Esophagus muscularis mucosa (tissue), 4 donors: ENCODE measurements at places on chromosomes 3 and 15. TPM values are rescaled to one million over a fixed set of nuclear protein-coding genes. Genes with fewer than 3 reads are reported as not detected.

DNA sequence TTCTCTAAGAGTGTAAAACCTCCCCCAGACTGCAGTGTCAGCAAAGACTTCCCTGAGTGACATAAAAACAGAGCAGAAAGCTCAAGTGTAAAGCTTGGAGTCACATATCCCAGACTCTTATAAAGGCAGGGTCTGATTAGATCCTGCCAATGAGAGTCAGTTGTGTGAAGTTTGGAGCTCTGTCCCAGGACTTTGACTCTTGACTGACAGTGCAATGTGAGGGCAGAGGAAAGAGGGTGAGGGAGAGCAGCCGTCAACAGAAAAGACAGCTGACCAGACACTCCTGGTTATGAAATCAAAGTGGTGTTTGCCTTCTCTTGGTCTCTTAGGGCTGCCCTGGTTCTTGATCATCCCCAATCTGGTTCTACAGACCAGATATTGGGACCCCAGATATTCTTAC is 393.2 kb downstream of the ERC2 start:
- H3K27me3 ChIP-seq, result no peaks in the 10 kb centered on the region
- H3K4me3 ChIP-seq, result no peak overlapping the region
- no peaks in the 10 kb centered on the region for H3K36me3 ChIP-seq
- H3K27ac ChIP-seq, result no peak overlapping the region
- DNase-seq, result no peak
- no peaks in the 10 kb centered on the region for H3K4me1 ChIP-seq

The RHOV gene
- total RNA-seq, result not detected

DNA sequence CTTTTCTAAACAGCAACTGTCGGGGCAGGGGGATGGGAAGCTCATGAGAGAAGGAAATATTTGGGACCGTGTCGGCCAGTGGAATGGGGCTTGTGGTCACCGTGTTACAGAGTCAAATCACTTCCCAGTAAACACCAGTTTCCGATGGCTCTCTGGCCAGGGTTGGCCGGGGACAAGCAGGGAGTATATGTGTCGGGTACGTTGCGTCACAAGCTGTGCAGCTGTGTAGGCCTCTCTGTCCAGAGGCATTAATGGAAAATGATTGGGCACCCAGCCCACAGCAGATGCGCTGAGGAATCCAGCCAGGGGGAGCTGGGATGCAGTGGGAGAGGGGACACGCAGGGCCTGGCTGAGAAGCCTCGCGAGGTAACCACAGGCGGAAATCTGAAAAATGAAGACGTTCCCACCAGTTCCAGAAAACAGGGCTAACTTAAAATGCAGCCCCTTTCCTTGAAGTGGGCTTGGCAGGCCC is 15.8 kb upstream of the ALDH1A3 start:
- peaks cover 9% of the 10 kb centered on the region for H3K4me1 ChIP-seq
- H3K4me3 ChIP-seq, result no peak overlapping the region
- no peaks in the 10 kb centered on the region for H3K36me3 ChIP-seq
- peak overlapping the region; percentile 18 for H3K27ac ChIP-seq

DNA sequence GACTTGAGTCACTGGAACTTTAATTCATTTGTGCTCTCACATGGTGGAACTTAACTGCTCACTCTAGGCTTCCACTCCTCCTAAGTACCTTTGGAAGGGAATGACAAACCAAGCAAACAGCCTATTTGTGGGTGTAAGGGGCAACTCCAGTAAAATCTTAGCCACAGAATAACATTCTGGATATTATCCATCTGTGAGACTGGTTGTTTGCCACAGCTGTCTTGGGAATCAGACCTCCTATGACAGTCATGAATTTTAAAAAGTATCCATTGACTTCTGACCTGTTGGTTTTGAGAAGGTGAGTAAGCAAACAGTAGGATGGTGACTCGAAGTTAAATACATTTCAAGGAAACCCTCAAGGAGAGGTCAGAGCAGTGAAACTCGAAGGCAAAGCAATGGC is 147.3 kb upstream of the CDIN1 start:
- H3K27me3 ChIP-seq, result no peaks in the 10 kb centered on the region
- DNase-seq, result no peak
- no peaks in the 10 kb centered on the region for H3K36me3 ChIP-seq
- no peak overlapping the region for H3K27ac ChIP-seq
- H3K4me1 ChIP-seq, result no peaks in the 10 kb centered on the region
- H3K4me3 ChIP-seq, result no peak overlapping the region

DNA sequence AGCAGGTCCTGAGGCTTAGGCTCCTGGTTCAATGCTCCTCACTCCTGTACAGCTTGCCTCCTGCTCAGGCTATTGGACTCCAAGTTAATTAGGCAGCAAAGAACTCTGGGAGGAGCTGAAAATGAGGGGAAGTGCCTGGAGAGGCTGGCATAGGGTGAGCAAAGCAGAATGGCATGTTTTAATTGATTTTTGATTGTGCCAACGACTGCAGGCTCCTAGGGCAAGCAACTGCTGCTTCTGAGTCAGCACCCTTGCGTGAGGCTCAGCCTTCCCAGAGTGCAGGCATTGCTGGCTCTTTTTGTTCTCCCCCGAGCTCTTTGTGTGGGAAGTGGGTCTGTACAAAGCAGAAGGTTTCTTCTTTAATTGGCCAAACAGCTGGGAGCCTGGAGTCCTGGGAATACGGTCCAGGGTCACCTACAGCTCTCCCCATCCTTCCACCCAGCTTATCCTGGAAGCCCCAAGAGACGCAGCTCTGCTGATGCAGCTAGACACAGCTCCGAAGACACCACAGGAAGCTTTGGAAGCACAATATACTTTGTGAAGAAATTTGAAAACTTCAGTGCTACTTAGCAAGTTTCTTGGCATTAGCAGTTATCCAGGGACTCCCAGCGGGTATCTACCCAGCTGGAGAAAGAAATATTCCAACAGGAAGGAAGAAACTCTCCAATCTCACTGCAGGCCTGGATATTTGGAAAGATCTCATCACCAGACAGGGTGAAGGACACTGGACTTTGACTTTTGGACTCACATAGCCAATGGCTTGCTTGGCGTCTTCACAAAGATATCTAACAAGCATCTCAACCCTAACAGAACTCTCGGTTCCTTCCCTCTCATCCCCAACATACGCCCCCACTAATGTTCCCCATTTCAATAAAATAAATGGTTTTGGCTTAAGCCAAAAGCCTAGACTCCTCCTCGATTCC is 76.8 kb downstream of the BDH1 start:
- no peaks in the 10 kb centered on the region for H3K4me1 ChIP-seq
- no peaks in the 10 kb centered on the region for H3K36me3 ChIP-seq
- no peak overlapping the region for H3K4me3 ChIP-seq
- no peak overlapping the region for H3K27ac ChIP-seq
- no peaks in the 10 kb centered on the region for H3K27me3 ChIP-seq

GRCh38 chr15:101560722-101561583 is 71.4 kb upstream of the PCSK6 start:
- DNase-seq, result peak; percentile 78
- H3K27me3 ChIP-seq, result no peaks in the 10 kb centered on the region
- no peak overlapping the region for H3K27ac ChIP-seq
- no peaks in the 10 kb centered on the region for H3K4me1 ChIP-seq
- H3K4me3 ChIP-seq, result no peak overlapping the region
